AG10803 (cell line): ENCODE measurements at places on chromosomes 2 and 18.
A peak's percentile ranks its signal among the peaks of the same experiment; 100 is the strongest.

GRCh38 chr18:54086863-54087262, 137.6 kb downstream of the MBD2 start:
- DNase-seq = no peak

DNA sequence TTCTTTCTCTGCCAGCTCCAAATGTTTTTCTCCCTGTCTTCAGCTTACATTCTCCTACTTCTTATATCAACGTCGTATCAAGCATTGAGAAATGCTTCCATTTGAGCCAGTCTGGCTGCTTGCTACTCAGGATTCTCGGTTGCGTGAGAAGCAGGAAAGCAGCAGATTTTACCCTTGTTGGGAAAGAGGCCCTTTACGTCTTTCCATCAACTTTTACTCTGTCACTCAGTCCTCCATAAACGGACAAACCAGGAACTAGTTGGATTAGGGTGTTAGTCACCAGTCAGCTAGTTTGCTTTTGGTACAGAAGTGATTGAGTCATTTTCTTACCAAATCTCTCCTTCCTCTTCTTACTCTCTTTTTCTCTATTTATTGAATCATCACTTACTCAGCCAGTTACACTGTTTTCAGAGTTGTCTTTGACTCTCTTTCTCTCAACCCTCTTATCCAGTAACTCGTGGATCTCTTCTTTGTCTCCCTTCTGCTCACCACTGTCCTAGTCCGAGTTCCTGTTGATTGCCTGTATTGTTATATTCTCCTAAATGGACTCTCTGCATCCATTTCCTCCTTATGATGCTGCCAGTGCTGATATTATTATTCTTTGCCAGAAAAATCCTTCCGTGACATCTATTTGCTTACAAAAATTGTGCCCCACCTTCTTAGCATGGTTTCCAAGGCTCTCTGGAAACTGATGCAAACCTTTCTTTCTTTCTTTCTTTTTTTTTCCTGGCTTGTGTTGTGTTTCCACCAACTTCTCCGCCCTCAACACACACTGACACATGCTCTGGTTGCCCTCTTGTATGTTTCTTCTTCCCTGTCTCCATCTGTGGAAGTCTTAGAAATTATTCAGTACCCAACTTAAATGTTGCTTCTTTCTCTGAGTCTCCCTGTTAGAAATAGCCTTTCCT, 61.5 kb downstream of the VRK2 start:
- DNase-seq = peak; percentile 91

DNA sequence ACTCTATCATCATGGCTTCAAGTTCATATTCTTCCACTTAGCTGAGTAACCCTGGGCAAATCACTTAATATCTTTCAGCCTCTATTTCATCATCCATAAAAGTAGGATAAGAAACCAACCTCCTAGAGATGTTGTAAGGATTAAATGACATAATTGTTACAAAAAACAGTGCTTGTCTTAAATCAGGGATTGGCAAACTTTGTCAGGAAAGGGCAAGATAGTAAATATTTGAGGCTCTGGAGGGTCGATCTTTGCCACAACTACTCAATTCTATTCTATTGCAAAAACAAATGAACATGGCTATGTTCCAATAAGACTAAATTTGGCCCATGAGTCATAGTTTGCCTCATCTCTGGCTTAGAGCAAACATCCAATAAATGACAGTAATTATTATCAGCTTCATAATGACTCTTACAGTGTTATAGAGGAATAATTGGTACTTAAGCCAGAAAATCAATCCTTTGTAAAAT, 184.7 kb downstream of the SATB2 start:
- DNase-seq = peak; percentile 88

DNA sequence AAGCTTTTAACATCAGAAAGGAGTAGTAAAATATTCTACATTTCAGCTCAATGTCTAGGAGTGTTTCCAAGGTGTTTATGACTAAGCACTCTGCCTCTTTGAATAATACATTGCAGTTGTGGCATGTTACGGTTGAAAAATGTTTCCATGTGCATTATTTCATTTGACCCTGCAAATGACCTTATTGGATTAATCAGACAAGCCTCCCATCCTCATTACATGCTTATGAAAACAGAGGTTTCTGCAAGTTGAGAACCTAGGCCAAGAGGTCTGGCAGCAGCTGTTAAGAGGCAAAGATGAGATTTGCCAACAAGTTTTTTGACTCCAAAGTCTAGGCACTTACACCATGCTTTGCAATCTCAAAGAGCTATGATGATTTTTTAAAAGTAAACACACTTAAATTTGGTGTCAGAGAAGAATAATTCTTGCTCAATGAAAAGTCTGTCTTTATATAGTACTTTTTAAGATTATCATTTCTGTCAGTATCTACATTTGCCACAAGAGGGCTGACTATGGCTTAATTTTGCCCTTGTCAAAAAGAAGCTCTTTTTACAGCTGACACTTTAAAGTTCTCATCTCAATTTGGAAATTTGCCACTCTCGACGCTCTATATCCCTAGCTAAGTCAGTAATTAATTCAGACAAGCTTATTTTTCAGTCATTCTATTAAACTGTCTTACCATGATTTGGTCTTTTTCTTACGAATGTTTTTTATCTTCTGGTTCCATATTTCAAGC, 260.6 kb downstream of the PAX3 start:
- DNase-seq = peak; percentile 41

DNA sequence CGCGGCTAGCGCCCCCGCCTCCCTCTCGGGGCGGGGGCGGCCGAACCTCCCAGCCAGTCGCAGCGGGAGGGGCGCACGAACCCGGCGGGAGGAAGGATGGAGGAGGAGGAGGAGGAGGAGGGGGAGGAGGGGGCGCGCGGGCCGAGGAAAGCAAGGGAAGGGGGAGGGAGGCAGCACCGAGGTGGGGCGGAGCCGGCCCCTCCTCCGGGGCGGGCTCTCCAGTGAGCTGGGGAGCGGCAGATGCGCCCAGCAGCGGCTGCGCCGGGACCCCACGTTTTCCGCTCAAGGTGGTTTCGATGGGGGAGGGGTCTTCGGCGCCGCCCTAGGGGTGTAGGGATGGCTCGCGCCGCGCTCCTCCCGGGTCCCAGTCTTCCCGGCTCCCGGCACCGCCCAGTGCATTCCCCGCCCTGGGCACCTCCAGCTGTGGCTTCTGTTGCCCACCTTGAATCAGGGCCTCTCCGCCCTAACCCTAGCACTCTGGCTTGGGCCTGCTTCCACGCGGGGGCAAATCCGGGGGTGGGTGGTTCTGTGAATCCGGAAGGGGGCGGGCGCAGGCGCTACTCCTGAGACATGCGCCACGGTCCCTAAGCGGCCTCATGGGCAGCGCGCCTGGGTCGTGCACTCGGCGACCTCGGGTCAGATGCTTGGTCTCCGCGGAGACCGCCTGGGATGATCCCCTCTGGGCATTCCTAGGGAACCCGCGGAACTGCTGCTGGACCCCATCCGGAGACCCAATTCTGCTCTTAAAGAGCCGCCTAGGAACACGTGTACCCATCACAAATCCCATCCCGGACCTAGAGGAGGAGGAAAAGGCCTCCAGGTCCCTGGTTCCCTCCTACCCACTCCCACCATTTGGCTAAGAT, at the start of gene FBXO41:
FBXO41 (minus strand) TSS at position 183 of the 863 bp plus-strand sequence. CDS start 14,848 bp downstream, outside the sequence.
- no peak for DNase-seq
